ENCODE measurements at places on chromosomes 1 and 21.

GRCh38 chr1:37513795-37514349, 694 bp downstream of the MEAF6 start:
- peak; percentile 64 for DNase-seq

DNA sequence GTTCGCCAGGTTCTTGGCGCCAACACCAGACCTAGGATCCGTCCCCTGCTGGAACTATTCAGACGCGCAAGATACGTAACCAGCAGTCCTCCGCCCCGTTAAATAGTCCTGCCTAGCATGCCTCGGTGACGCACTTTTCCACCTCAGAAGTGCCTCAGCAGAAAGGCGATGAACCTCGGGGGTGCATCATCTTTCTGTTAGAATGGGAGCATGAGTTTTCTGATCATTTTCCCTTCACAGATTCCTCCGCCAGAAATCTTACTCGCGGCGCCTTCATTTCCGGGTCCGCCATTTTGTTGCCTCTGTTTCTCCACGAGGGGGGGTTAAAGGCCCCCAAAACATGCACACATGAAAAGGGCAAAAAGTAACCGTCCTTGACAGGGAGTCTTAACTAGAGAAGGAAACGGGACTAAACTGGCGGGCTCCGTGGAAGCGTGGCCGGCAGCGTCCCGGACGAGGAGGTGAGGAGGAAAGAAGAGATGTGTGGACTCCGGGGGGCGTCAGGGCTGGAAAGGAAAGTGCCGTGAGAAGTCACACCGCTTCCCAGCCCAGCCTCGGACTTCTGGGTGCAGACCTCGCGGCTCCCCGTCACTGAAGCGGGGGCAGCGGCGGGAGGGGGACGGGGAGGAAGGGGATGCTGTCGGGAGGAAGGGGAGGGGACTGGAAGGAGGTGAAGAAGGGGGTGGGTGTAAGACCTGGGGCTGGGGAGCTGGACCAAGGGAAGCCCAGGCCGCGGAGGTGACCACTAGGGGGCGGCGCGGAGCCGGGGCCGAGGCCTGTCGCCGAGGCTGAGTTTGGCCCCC, at the start of gene GABPB2:
Gene GABPB2, plus strand, starts transcription at position 288 of the 803 bp plus-strand sequence. CDS start 17,429 bp downstream, outside the sequence.
- DNase-seq: peak; percentile 87

DNA sequence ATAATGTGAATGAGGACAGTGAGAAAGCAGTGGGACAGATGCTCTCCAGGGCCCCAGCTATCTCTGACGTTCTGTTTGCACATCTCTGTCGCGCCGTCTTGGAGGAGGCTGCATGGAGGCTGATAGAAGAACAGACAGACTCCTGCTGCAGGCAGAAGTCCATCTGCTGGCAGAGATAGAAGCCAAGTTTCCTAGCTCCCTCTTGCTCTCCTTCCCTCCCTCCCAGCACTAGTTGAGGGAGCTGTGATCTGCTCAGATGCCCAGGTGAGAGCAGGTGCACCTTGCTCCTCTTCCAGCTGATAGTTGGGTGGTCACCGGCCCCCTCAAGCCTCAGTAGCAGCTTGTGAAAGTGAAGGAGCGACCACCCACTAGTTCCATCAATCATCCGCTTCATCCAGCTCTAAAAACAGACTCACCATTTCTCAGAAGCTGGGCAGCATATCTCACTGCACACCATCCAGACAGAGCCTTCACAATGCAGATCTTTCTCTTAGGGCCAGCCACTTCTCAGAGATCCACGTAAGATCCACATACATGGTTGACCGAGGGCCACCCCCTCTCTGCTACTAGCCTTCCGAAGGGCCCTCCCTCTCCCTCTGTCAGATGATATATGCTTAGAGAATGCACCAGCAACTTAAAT, 12.9 kb downstream of the LRRN2 start:
- DNase-seq: no peak

- DNase-seq: no peak
Observed at GRCh38 chr1:220825819-220826551, 39.3 kb downstream of the MTARC1 start.

DNA sequence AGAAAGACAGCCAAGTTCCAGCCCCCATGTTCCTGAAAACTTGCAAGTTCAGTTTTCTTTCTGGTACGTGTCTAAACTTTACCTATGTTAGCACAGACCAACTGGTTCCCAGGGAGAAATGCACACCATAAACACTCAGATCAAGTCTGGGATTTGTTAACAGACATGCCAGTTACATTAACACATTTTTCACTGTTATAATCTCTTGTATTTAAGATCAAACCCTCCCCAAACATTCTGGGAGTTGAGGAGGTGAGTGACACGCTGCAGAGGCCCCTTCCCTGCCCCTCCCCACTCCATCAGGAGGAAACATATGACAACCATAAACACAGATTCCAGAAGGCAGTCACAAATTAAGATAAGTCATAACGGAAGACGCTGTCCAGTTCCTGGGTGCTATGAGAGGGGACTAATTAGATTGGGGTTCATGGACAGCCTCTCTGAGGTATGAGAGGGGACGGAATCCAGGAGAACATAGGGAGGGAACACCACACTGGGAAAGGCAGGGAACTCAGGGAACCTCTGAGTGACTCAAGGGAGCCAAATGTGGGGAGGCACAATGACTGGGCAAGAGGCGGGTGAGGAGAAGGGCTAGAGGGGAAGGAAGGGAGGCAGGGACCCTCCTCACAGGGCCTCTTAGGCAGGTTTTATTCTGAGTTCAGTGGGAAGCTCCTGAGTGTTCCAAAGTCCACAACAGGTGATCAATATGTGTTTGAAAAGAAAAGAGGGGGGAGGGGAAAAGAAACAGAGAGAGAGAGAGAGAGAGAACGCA, 25.0 kb downstream of the DUSP10 start:
- DNase-seq: no peak

DNA sequence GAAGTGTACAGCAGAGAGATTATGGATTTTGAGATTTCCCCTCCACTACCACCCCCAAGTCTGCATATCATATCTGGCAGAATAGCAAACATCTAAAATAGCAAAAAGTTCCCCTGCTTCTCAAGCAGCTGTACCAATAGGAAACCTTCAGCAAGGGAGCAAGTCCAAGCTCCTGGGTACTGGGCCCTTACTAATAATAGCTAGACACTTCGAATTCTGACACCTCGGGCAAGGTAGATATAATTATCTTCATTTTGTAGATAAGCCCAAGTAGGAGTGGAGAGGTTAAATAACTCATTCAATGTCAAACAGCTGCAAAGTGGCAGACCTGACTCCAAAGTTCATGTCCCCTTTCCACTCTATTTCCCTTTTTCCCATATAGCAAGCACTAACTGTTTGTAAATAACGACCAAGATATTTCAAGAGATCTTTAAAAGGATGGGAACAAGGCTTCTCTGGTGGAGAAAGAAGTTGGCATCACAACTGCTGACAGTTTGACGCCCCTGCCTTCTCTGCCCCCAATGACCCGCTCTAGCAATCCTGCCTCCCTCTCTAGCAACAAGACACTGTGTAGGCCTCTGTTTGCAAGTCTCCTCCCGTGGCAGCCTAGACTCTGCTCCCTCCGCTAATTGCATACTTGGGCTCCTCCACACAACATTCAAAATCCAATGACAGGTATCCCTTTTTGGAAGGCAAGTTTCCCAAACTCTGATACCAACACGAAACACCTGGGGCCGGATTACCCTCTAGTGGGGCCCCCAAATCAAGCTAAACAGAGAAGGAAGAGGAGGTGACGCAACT, 18.7 kb upstream of the ADAR start:
- DNase-seq: no peak

- DNase-seq: no peak
Observed at GRCh38 chr1:107795441-107795840, 169.5 kb downstream of the VAV3 start.

DNA sequence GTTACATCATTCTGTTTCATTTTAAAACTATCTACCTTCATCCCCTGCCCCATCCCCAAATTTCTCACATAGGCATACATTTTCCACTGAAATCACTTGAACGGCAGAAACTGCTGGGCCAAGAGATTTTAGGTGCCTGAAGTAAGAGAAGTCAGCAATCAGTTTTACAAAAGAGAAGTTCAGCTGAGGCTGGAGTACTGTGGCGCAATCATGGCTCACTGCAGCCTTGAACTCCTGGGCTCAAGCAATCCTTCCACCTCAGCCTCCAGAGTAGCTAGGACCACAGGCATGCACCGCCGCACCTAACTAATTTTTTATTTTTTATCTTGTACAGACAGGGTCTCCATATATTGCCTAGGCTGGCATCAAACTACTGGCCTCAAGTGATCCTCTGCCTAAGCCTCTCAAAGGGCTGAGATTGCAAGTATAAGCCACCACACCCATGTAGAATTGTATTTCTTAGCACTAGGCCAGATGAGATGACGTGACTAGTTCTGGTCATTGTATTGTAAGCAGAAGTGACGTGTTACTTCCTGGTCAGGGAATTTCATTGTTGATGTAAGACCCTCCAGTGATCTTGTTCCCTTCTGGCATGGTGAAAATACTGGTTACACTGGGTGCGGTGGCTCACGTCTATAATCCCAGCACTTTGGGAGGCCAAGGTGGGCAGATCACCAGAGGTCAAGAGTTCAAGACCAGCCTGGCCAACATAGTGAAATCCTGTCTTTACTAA, 7.1 kb downstream of the BECN2 start:
- DNase-seq: no peak

GRCh38 chr1:79004916-79005315, 1.6 kb downstream of the ADGRL4 start:
- no peak for DNase-seq

Data from CD4-positive, alpha-beta T cell treated with Interleukin-2 at 100 ng/mL for 4 hours (primary cell).